Activated naive CD8-positive, alpha-beta T cell treated with anti-CD3 and anti-CD28 coated beads for 36 hours (primary cell): ENCODE measurements at places on chromosomes 7 and 10.

- no peak for DNase-seq
Measured at GRCh38 chr10:105969884-105970377, 1194.6 kb downstream of the SORCS1 start.

- DNase-seq, result no peak
Measured at GRCh38 chr7:41449694-41450093, 253.2 kb downstream of the INHBA start.

- DNase-seq, result no peak
Measured at GRCh38 chr7:37683246-37684120, at the start of gene GPR141. TSS of gene GPR141 (plus strand) at chr7:37683766. CDS start at chr7:37740394, 56,628 bp downstream.

GRCh38 chr7:28558236-28558635, 145.9 kb downstream of the CREB5 start:
- no peak for DNase-seq

GRCh38 chr7:44232396-44232795, 31.6 kb downstream of the YKT6 start:
- DNase-seq, result no peak

- no peak for DNase-seq
Measured at GRCh38 chr10:132562916-132563456, 25.4 kb downstream of the INPP5A start.

DNA sequence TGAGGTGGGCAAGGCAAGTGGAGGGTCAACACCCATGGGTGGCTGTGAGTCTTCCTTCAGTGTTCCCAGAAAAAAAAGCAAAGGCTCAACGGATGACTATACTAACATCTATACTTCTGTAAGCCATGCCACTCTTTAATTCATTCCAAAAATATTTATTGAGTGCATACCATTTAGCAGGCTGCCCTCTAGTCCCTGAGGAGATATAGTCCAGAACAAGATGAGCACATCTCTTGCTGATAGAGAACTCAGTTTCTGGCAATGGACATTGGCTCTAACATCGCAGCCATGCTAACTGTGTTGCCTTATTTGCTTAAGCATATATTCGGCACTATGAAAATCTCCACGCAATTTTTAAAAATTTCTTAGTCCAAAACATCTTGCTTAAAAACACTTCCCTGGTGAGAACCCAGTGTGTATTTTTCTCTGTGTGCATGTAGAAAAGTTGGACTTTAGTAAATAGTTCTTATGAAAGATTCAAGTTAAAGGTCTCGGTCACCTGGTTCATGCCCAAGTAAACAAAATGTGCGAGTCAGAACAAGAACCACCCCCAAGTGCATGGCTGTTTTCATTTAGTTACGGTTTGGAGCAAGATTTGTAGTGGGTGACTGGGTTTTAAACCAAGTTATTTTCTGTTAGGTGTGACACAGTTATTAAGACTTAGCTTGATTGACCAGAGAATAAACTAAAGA, 69.8 kb downstream of the MET start:
- no peak for DNase-seq

DNA sequence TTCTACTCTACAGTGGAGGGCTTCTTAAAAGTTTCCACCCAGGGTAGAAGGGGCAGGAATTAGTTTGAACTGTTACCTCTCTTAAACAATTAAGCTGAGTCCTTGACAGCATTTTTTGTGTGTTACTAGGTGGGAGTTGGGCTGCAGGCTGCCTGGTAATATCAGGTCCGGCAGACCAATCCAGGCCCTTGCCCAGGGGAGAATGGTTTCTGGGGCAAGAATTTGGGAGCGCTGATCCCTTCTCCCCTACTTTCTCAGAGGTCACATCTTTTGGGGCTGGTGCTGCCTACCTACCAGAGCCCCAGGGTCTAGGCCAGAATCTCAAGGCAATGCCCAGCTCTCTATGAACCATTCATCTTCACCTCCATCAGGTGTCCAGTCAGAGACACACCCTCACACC, 1.6 kb downstream of the PPRC1 start:
- DNase-seq, result no peak

DNA sequence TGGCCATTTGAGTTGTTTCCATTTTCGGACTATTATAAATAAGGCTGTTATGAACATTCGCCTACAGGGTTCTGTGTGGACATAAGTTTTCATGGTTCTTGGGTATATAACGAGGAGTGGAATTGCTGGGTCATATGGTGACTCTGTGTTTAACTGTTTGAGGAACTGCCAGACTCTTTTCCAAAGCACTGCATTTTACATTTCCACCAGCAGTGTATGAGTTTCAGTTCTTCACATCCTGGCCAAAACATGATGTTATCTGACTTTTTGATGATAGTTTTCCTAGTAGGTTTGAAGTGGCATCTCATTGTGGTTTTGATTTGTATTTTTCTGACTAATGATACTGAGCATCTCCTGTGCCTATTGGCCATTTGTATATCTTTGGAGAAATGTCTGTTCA, 5.4 kb downstream of the SUV39H2 start:
- no peak for DNase-seq

DNA sequence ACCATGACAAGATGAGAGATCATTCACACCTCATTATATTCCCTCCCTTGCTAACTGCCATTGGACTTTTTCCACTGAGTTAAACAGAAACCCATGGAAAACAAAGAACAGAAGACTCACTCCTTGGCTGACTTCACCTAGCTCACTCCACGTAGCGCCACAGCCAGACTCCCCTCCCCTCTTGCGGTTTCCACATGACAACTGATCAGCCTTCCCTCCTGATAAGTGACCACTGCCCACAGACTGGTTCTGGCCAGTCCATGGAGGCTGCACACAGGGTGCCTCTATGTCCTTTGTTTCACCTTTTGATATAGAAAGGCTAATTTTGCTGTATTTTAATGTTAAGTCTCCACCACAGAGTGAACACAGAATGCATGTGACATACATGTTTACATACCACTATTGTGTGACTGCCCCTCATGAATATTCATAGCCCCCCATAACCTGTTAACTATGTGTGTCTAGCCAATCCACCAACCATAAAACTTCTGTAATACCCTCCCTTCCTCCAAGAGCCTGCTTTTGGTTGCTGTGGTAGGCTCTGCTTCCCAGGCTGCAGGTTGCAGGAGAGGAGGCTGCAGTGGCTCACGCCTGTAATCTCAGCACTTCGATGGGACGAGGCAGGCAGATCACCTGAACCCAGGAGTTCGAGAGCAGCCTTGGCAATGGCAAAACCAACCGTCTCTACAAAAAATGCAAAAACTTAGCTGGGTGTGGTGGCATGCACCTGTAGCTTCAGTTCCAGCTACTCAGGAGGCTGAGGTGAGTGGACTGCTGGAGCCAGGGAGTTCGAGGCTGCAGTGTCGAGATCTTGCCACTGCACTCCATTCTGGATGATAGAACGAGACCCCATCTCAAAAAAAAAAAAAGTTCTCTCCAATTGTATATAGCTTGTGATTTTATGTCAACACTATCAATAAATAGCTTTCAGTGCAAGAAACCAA, 10.0 kb upstream of the IFIT5 start:
- no peak for DNase-seq

- no peak for DNase-seq
Measured at GRCh38 chr7:102152672-102153598, 133.7 kb upstream of the SH2B2 start.

DNA sequence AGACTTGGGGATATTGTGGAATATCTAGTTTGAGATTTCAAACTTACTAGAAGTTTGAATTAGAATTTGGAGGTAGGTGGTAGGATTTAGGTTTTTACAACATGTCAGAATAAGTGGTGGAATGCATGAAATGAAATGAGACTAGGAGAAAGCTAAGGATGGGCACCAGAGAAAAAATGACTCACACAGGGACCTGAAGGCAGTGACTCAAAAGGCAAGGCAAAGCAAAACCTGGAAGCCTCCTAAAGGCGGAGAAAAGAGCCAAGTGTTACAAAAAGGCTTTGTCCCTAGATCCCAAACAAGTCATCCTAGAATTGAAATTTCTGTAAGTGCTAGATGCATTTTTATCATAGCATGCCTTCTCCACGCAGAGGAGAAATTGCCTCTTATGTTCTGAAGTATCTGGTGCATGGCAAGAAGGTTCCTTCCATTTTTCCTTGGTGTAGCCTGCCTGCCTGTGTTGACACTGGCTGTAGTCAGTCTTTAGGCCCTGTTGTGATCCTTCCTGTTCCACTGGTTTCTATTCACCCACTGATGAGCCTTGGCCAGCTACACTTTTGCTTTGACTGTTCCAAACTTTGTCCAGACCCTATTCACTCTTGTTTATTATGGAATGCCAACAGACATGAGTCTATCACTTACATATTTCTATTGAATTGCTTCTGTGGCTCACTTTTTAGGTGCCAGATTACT, 109.3 kb downstream of the ETV1 start:
- no peak for DNase-seq
